ENCODE measurements at places on chromosomes 4 and X.

DNA sequence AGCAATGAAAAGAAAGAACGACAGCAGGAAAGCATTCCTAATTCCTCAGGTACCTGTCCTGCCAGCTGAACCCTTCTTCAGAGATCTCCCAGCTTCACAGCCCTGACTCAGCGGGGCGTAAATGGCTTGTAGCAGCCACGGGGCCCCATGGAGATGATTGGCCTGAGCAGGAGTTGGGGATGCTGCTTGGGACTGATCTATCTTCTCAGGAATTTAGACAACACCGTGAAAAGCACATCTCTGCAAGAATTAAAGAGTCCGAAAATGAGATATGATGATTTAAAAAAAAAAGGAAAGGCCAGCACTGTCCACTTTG is 22.5 kb upstream of the SLC25A4 start:
- no peak for DNase-seq

GRCh38 chrX:23732704-23733103 is 10.4 kb downstream of the ACOT9 start:
- no peak for DNase-seq

DNA sequence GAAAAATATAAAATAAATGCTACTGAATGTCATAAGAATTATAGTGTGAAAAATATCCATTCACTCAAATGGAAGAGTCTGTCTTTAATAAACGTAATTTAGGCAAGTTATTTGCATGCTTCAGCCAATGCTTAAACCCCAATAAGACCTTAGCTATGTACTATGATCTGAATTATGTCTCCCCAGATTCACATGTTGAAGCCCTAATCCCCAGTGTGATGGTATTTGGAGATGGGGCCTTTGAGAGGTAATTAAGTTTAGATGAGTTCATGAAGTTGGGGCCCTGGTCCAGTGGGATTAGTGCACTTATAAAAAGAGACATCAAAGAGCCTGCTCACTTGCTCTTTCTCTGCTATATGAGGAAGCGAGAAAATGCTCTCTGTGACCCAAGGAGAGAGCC is 28.7 kb downstream of the SLC39A8 start:
- DNase-seq = no peak

- DNase-seq = no peak
Observed at GRCh38 chr4:153997516-153997915, 208.6 kb upstream of the SFRP2 start.

GRCh38 chr4:37742149-37742548 is 56.0 kb upstream of the RELL1 start:
- DNase-seq = no peak

- DNase-seq = no peak
Observed at GRCh38 chrX:43513085-43513484, 143.0 kb upstream of the MAOA start.

DNA sequence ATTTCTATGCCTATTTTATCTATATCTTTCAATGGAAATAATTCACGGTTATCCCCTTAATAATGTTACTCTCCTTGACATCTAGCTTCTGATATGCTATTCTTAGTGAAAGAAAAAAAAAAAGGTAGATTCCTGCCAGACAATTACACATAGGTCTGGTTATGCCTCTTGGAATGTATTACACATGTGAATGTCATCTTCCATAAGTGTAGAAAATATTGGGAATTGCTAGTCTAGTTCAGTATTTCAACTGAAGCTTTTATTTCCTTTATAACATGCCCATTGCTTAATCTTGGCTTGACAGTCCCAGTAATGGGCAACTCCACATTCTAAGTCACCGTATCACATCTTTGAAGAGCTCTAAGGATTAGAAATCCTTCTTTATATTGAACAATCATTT is 25.4 kb upstream of the PPP1R2C start:
- no peak for DNase-seq

GRCh38 chr4:139770361-139770760 is 104.7 kb downstream of the MGST2 start:
- DNase-seq = no peak

DNA sequence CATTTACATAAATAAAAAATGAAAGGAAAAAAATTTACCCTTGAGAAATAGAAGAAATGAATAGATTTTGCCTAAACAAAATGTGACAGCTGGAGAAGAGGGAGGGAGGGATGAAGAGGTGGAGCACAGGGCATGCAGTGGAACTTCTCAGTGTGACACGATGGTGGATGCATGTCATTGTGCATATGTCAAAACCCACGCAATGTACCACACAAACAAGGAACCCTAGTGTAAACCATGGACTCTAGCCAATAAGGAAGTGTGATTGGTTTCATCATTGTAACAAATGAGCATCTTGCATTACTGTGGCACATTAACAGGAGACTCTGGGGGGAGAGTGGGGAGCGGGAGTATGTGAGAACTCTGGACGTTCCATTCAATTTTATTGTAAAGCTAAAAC is 58.6 kb downstream of the GATB start:
- DNase-seq = no peak

Measured in right renal cortex interstitium (tissue), 3 donors.